ENCODE measurements at places on chromosomes 12 and 14.
A peak's percentile ranks its signal among the peaks of the same experiment; 100 is the strongest.

DNA sequence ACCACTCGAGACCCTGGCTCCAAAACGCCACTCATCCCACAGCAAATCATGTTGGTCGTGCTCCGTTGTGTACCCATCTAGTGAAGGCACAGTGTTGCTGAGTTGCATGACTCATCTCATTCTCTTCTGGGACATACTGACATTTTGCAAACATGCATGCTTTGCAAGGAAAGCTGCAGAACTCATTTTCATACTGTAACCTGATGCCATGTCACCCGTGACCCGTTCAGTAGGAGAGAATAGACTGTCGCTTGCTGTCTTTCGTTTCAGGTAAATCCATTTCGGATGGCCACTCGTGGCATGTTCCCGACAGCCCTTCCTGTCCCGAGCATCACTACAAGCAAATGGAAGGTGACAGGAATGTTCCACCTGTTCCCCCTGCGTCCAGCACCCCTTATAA lies 78.2 kb downstream of the ESR2 start:
- no peak for DNase-seq

DNA sequence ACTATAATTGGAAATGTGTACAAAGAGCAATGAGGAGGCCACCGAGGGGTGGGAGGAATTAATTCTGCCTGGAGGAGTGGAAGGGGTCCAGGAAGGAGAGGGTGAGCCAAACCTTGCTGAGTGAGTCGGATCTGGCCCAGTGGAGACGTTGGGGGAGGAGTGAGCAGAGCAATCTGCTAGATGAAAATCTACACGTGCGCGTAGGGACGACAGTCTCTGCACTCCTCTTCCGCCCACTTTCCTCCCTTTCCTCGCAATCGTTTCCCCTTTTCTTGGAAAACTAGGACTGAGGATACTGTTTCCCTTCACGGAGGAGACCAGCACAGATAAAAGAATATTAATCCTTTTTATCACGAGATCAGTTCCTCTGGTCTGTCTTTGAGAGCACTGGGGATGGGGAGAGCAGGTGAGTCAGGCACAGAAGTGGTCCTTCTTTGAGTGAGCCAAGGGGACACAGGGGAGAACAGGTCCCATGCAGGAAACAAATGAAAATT lies 2.9 kb upstream of the NAB2 start:
- DNase-seq: peak; percentile 31

GRCh38 chr12:95607642-95608041 lies 56.4 kb upstream of the USP44 start:
- DNase-seq: no peak

- DNase-seq: no peak
These were observed 359.0 kb downstream of the BTG1 start for GRCh38 chr12:91786499-91787272.

DNA sequence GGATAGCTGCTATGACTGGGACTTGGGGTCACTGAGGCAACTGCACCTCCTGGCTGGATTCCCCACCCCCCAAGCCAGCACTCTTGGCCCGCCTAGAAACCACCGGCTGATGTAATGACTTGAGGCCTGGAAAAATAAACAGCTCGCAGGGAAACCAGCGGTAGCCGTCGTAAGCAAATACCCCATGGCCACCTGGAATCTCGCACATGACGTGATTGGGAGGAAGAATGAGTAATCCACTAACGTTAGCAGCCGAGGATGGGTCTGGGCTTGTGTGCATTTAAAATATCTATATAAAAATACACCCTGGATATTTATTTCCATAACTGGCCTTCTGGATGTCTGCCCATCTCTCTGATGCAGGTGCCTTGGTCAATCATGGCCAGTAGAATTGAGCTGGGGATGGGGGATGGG lies 120.1 kb downstream of the SMOC1 start:
- no peak for DNase-seq
